ENCODE measurements at places on chromosomes 1 and 21. TPM values are rescaled to one million over a fixed set of nuclear protein-coding genes. Genes with fewer than 3 reads are reported as not detected.

GRCh38 chr1:55369474-55369873 is 154.3 kb upstream of the USP24 start:
- no peak for DNase-seq

DNA sequence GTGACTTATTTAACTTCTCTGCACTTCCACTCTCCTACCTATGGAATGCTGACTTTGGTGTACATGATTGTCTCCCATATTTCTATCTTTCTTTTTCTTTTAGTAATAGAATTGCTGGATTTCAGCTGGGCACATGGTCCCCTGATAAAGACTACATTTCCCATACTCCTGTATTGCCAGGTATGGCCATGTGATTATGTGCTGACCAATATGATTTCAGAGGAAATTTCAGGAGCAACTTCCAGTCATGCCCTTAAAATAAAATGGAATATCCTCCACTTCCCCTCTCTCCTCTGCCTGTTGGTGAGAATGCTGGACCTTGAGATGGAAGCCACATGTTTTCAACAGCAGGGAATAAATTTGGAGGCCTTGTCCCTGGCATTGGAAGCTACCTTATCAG is 130.7 kb upstream of the IGSF21 start:
- no peak for DNase-seq

- DNase-seq, result peak; percentile 54
Measured at GRCh38 chr1:212012034-212012740, 23.2 kb downstream of the INTS7 start.

DNA sequence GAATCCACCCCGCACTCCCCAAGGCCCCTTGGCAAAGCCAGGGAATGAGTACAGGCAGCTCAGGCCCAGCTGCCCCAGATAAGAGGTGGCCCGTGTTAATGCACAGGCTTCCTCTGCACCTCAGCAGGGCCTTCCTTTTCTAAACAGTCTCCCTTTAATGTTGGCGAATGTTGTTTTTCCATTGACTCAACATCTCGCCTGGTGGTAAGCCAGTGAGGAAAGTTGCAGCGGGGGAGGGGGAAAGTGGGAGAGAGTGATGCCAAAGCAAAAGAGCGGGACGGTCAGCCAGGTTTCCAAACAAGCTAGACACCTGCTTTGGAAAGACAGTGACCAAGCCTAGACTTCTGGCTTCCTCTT is 10.3 kb upstream of the PROX1 start:
- no peak for DNase-seq

ZNF695 gene
- total RNA-seq, result not detected

PCP4L1 gene
- total RNA-seq, result 0.77 TPM

ASB17 gene
- total RNA-seq, result not detected

Measured in uterus (tissue), 4 donors.